T-cell (primary cell): ENCODE measurements at places on chromosomes 3 and 15. TPM values are rescaled to one million over a fixed set of nuclear protein-coding genes. Genes with fewer than 3 reads are reported as not detected.

GRCh38 chr3:16186086-16186485, 11.6 kb downstream of the GALNT15 start:
- DNase-seq = no peak

DNA sequence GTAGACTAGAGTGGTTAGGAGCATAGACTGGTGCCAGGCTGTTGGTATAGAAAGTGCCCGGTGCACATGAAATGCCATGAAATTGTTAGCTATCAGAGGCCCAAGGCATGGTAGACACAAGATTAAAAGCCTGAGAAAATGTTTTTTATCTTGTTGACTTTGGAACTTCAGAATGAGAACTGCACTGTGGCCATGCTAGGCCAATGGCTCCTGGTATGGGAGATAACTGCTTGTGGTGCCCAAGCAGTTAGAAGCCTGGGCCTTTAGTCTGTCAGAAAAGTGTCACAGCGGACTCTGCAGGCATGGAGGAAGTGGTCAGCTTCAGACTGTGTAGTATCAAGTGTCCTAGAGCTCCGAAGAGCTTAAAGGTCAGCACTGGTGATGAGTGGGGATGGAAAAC, 11.9 kb downstream of the FYCO1 start:
- DNase-seq = no peak

Gene WDR93
- total RNA-seq = not detected

Gene KCNAB1
- not detected for total RNA-seq

Gene ZBBX
- not detected for total RNA-seq
